ENCODE measurements at places on chromosomes 7 and 10.

DNA sequence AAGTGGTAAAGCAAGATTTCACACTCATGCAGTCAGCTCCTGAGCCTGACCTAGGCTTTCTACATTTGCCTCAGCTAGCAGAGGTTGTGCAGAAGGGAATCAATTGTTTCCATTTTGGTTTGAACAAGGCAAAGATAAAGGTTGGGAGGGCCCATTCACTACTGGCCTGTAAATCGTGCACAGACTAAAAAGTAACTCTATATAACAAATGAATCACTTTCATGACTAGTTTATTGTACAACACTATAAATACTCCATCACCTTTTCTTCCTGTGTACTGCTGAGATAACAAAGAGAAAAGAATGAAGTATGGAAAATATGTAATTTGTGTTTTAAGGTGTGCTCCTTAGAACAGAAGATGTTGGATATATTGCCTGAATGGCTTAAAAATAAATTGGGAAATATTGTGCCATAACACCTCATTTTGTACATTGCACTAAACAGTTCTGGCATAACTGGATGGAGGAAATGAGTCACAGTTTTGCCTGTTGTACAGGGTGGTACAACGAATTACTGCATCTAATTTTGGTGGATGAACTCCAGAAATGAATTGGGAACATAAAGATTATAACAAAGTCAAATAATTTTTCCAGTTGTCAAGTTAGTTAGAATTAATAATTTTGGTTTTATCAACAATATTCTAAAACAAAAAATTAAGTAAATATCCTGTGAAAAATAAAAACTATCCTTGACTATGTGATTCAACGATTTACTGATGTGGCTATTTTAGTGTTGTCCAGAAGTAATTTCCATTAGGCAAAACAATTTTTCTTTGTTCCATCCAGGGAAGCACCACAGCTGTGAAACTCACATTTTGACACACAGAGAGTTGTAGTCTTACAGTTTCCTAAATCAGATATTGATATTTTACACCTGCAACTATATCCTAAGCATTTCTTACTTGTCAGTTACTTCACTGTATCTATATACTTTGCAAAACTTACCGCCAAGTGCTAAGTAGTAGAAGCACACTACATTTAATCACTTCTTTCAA, 18.0 kb downstream of the SEMA3C start:
- no peak for DNase-seq

- no peak for DNase-seq
Measured at GRCh38 chr7:129385598-129385997, 48.6 kb upstream of the STRIP2 start.

DNA sequence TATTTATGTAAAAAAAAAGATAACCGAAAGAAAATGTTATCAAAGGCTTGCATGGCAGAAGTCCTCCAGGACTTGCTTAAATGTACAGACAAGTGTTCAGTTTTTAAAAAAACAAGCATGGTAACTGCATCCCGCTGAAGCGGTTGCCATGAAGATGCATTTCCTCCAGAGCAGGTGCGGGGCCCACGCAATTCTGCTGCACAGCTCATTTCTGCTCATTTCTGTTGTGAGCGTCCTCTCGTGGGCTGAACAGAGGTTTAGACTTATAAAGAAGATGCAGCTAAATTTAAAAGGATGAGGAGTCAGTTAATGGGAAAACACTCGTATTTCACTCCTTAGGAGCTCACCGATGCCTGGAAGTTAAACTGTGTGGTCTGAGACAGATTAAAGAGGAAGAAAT, 247.6 kb downstream of the DNAJB6 start:
- no peak for DNase-seq

DNA sequence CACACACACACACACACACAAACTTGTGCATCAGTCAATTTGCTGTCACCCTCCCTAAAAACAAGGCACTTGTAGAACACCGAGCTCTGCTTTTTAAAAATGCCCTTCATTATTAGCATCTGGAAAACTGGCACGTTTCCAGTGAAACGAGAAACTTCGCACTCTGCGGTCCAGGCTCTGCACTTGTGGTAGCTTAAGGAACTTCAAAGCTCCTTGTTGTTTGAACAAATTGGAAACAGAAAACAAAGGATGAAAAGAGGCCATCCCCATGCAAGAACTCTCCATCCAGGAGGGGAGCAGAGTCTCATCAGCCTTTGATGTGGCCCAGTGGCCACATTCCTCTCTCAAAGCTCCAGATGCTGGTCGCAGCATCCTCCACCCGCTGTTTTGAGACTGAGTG, 105.1 kb downstream of the C10orf90 start:
- DNase-seq = no peak

GRCh38 chr10:35043796-35044344, 46.3 kb downstream of the CUL2 start:
- DNase-seq = no peak

- DNase-seq = no peak
Measured at GRCh38 chr10:77357185-77357584, 280.4 kb downstream of the KCNMA1 start.

- DNase-seq = no peak
Measured at GRCh38 chr10:102712089-102712488, 2.1 kb downstream of the ARL3 start.

- no peak for DNase-seq
Measured at GRCh38 chr7:74236284-74236683, 17.9 kb downstream of the RFC2 start.

DNA sequence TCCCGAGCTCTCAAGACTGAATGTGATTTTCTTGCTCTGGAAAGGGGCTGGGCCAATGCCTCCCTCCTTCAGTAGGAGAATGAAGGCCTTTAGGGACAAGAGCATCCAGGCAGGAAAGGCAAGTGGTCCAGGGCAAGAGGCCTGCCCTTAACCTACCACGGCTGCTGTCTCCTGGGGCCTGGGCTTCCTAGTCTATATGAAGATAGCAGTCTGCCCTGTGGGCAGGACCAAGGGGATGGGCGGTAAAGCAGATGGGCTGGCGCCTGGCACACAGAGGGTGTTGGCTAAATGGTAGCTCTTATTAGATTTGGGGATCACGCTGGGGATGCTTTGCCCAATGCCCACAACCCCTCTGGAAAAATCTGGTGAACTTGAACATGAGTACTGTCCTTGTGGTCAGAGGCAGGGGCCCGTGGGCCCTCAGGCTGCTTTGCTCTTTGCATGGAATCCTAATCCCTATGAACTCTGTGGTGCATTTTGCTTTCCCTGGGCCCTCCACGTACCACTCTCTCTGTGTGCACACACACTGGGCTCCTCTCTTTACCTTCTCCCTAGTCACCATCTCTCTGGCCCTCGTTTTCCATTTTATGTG, 20.3 kb downstream of the CHAT start:
- no peak for DNase-seq

DNA sequence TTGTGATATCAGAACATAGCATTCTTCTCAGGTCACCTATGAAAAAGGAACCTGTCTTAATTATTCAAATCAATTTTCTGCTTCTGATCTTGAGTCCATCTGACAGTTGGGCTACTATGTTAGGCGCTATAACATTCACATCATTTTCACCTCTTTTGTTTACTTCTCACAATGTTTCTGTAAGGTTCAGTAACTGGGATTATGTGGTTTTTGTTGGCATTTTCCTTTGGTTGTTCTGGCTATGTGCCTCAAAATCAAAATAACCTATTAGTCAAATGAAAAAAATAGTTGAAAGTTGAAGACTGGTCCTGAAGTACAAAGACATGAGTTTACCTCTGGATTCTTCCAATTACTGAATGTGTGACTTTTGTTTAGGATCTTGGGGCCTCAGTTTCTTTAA, 221.3 kb upstream of the SMIM30 start:
- DNase-seq = no peak

DNA sequence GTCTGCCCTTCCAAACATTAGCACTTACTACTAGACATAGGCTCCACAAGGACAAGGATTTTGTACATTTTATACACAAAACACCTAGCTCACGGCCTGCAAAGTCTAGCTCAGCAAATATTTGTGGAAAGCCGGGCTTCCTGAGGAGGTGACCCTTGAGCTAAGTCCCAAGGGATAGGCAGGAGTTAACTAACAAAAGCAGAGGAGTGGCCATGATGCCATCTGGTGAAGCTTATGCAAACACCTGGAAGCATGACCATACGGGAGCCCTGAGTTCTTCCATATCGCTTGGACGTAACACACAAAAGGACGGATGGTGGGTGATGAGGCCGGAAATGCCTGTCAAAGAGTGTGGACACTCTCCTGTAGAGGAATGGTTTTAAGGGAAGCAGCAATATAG, 25.9 kb upstream of the YAE1 start:
- no peak for DNase-seq

DNA sequence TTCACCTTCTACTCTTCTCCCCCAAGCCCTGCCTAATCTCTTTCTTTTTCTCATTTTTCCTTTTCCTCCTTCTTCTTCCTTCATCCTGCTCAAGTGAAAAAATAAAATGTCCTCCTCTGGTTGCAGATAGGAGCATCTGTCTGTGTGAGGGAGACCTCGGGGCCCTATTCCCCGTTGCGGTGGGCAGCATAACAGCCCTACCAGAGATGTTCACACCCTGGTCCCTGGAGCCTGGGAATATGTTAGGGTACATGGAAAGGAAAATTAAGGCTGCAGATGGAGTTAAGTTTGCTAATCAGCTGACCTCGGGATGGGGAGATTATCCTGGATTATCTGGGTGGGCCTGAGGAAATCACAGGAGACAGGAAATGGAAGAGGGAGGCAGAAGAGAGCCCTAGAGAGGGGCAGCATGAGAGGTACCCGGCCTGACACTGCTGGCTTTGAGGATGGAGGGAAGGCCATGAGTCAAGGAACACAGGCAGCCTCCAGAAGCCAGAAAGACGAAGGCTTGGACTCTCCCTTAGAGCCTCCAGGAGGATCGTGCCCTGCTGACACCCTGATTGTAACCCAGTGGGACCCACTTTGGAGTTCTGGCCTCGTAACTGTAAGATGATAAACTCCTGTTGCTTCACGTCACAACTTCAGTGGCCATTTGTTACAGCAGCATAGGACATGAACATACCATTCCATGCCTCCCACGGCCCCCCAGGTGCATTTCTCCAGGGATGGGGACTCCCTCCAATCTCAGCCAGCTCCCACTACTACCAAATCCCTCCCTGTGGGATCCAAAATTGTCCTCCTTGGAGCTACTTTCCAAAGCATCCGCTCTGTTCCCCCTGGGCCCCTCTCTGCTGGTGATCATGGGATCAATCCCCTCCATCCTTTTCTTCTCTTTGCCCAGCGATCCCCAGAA, 39.0 kb upstream of the ZMIZ1 start:
- no peak for DNase-seq

GRCh38 chr10:52757773-52758172, 14.8 kb downstream of the MBL2 start:
- no peak for DNase-seq

DNA sequence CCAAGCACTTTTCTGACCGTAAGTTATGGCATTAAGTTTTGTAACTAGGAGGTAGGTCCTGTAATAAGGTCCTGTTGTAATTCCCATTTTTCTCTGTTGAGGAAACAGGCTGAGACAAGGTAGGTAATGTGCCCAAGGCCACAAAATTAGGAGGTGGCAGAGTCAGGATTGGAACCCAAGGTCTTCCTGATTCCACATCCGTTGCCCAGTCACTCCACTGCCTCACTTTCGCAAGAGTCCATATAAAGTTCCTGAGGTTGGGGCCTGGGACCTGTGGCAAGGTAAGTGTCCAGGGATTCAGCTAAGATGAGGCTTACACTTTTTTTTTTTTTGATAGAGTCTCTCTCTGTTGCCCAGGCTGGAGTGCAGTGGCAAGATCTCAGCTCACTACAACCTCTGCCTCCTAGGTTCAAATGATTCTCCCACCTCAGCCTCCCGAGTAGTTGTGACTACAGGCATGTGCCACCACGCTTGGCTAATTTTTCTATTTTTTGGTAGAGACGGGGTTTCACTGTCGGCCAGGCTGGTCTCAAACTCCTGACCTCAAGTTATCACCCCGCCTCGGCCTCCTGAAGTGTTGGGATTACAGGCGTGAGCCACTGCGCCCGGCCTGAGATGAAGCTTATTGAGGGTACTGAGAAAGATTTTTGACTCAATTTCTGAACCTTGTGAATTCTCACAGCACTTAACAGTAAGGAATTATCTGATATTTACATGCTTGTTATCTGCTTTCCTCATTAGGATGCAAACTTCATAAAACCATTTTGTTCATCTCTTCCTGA, 20.3 kb upstream of the GNA12 start:
- no peak for DNase-seq

DNA sequence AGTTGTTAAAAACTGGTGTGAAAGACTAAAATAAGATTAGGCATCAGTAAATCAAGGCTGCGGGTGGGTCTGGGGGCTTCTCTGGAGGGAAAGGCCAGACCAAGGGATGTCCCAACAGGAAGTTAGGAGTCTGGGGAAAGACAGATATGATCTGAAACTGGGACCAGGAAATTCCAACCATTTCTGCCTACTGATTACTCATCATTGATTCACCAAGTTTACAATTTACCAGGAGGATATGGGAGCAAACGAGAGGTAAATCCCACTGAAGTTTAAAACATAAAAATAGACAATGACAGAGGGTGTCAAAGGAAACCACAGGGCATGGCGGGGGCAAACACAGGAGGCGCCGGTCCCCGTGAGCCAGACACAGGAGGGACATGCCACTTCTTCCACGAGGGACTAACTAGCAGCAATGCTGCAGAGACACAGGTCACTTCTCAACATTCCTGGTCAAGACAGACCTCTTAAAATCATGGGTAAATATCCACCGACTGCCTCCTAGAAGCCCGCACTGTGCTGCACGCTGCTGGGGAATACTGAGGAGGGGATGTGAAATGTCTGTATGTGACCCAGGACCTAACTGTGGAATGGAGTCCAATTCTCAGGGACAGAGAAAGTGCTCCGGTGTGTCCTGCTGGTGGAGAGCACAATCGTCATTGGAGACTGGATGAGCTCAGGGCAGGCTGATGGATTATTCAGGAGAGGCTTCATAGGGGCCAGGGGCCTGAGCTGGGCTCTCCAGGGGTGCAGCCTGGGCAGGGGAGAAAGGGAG, 153.4 kb upstream of the KLF14 start:
- DNase-seq = no peak

GRCh38 chr7:45203459-45203858, 45.9 kb downstream of the RAMP3 start:
- no peak for DNase-seq

DNA sequence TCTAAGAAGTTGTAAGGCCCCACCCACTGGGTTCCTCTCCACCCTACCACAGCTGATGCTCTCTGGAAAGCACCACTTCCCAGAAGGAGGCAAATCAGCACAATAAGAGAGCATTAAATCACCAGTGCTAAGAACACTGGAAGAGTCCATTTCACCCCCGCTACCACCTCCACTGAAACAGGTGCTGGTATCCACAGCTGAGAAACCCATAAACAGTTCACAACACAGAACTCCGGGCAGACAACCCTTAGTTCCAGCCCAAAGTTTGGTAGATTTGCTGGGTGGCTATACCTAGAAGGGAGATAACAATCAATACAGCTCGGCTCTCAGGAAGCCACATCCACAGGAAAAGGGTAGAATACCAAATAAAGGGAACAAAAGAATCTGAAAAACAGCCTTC, 34.1 kb downstream of the ZNF680 start:
- no peak for DNase-seq

Data from right renal pelvis (tissue), 4 donors.